ENCODE measurements at places on chromosomes 5 and 9.

GRCh38 chr5:174614500-174615135 lies 109.8 kb upstream of the MSX2 start:
- no peak for DNase-seq

DNA sequence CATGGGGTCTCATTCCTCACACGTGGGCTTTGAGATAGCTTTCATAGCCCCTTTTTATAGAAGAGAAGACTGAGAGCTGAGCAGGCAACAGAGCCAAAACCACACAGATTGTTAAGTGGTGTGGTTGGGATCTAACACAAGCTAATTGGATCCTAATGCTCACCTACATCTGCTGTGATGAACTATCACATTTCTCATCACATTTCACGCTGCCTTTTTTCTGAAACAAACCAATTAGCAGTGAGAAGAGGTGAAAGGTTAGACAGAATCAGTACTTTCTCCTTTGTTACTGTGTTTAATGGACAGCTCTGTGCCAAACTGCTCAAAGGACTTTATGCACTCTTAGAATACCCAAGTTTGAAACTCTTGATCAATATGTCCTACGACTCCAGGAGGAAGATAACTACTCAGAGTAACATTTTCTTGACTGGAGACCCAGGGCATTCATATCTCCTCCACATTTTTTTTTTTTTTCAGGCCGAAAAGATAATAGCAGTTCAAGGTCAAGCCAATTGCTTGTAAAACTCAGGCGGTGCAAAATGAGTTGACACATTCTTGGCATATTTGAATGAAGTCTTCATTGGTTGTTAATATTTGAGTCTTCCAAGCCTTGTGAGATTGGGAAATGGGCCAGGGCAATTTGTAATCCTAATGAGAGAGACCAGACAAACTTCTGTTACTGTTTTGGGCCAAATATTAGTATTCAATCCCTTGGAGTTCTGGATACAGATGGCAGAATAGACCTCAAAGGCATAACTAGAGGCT lies 138.4 kb downstream of the KCTD16 start:
- DNase-seq, result peak; percentile 33

GRCh38 chr5:131682826-131683225 lies 47.8 kb upstream of the RAPGEF6 start:
- DNase-seq, result no peak

DNA sequence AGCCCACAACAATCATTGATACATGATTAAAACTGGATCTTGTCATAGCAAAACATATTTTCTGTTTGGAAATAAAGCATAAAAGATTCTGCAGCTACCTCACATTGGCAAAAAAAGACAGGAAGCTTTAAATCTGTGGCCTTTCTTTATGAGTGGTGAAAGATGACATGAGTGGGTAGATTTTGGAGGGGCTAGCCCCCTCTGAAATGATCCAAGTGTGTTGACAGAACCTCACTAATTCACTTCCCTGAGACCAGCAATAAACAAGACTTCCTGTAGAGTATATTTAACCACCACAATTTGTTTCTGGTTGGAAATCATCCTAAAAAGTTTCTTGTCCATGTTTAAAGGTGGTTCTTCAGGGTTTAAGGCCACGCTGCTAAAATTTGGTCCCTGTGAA lies 530.8 kb downstream of the SPATA31D1 start:
- DNase-seq, result no peak

DNA sequence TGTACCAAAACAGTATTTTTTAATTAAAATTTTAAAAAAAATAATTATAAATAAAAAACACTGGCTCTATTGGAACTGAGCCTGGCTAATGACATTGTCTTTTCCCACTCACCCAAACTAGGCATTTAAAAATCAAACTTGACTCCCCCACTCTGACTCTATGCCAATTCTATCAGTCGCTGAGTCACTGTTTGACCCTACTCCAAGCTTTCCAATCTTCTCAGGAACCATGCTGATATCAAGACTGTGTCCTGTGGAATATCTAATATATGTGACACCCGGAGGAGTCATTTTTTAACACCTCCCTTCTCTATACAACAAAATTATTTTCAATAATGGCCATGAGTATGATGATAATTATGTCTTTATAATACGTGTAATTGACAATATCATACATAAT lies 171.6 kb upstream of the RASEF start:
- no peak for DNase-seq

DNA sequence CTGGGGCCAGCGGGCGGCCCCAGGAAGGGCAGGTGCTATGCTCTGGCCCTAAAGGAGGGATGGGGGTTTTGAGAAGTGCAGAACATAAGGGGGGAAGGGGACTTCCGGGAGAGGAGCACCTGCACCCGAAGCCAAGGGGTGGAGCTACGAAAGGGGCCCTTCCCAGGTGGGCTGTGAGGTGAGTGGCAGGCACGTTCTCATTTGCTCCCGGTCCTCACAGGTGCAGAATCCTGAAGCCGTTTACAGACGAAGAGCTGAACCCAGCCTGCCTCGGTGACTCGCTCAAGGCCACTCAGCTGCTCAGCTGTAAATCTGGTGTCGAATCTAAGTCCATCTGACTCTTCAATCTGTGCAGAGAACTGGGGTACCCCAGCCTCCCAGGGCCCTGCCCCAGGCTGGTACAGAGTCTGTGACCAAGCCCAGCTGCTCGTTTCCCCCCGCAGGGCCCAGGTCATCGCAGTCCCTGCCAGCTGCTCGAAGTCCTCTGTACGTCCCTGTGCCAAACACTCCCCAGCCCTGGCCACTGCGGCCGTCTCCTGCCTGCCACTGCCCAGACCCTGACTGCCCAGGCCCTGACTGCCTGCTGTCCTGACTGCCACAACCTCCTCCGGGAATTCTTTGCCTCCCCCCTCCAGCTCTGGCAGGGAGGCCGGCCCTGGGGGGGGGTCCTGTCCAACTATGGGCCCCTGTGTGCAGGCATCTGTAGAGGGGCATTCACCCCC lies 53.8 kb upstream of the RXRA start:
- peak; percentile 72 for DNase-seq
